ENCODE measurements at places on chromosomes 6 and 20. TPM values are rescaled to one million over a fixed set of nuclear protein-coding genes. Genes with fewer than 3 reads are reported as not detected.

FILIP1 gene
- 41.5 TPM for total RNA-seq

C6orf163 gene
- 0.10 TPM for total RNA-seq

MLIP gene
- 18.3 TPM for total RNA-seq

ADTRP gene
- total RNA-seq: 1.2 TPM

COL20A1 gene
- total RNA-seq: 0.05 TPM

DNA sequence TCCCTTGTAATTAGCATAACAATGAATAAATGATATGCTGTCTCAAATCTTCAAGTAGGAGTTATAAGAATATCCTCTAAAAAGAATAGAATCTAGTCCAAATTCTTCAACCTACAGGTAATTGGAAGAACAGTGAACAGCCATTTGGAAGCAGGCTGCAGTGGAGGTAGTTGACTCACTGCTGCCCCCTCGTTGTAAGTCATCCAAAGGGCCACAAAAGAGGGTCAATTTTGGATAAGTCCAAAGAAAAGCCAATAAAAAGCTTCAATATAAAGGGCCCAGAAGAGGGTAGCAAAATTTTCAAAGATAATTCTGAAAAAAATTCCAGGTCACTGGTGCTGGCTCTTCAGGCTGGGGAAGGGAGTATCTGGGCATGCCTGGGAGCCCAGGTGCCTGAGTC lies 60.8 kb upstream of the SSTR4 start:
- DNase-seq: peak; percentile 23

DNA sequence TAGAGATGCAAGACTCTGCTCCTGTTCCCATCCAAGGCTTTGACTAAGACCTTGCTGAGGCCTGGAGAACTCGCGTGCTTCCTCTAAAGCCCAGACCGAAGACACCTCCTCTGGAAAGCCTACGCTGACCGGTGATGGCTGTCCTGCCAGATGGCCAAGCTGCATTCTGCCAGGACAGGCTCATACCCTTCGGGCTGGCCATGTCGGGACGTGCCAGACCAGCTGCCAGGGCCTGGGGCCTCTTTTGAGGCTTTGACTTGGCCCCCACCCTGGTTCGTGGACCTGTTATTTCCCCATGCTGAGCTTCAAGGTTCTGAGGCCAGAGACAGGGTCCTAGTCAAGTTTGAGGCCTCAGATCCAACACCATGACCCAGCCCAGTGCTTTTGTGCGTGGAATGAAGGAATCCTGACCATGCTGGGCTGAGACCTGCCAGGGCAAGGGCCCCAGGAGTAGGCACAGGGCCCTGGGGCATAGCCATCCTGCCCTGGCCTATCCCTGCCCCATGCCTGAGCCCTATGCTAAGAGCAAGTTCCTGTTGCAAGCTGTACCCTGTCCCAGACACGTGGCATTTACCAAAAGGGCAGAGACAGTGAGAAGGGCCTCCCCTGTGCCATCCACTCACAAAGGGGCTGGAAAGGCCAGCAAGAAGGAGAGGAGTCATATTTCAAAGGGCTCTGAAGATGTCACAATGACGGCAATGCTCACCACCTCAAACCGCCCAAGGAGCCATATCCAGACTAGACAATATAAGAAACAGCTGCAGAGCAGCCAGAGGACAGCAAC lies 42.8 kb downstream of the MRPL14 start:
- DNase-seq: peak; percentile 78

DNA sequence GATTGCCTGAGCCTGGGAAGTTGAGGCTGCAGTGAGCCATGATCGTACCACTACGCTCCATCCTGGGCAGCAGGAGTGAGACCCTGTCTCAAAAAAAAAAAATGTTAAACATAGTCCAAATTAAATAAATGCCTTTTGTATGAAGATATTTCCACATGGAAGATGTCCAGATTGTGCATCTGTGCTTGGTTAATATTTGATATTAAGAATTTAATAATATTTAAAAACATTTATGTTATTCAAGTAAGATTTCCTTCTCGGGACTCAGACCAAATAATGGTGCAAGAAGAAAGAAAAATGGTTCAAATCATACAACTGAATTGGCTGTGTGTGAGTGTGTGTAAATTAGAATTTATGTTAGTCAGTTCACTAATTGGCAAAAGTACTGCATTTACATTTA lies 202.5 kb downstream of the TBC1D7 start:
- DNase-seq: no peak

DNA sequence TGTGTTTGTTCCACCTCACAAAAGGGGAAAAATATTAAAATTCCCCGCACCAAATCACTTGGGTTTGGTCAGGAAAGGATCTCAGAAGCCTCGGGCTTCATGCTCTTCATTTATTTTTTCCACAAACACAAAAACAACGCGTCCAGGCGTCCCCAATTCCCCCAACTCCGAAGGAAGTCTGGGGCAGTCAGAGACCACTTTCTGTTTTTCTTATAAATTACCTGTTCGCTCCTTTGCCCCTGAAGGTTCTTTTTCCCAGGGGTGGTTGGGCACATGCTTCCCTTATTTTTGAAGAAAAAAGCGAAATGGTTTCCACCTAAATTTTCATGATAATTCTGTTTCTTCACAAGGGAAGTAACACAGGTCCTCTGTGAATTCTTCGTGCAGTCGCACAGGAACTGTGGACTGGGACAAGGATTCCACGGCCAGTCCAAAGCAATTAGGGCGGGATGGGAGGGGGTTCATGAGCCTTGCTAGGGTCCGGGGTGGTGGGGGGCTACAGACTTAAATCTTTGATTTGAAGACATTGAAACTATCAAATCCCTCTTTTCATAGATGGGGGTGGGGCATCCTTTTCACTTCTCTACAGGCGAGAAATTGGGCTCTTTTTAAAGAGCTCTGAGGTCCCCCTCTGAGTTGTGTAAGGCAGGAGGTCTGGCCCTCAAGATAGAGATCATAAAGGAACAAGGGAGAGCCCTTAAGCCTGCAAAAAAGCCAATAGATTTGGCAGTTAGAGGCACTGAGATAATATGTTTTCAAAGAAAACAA lies 30.5 kb upstream of the HFE start:
- peak; percentile 54 for DNase-seq
